ENCODE measurements at places on chromosomes 2 and 18. TPM values are rescaled to one million over a fixed set of nuclear protein-coding genes. Genes with fewer than 3 reads are reported as not detected.

GRCh38 chr2:222977121-222977520 is 74.9 kb upstream of the KCNE4 start:
- DNase-seq, result no peak

DNA sequence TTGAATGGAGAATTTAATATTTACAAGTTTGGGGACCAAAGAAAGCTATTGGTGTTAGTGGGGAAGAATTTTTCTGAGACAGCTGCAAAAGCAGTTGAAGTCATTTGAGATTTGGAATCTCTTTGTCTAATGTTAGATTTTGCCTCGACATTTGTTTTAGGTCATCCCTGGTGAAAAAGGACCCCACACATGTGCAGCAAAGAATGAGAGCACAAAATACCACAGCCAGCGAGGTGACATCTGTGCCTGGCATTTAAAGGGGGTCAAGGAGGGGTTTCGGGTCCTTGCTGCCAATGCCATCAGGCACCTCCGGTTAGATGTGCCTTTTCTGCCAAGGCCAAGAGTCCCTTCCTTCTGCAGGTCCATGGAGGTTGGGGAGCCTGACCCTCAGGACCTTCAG is 173.3 kb downstream of the TRIB2 start:
- DNase-seq, result no peak

The GREB1 gene
- total RNA-seq, result 13.5 TPM

The COL6A3 gene
- total RNA-seq, result 155 TPM

DNA sequence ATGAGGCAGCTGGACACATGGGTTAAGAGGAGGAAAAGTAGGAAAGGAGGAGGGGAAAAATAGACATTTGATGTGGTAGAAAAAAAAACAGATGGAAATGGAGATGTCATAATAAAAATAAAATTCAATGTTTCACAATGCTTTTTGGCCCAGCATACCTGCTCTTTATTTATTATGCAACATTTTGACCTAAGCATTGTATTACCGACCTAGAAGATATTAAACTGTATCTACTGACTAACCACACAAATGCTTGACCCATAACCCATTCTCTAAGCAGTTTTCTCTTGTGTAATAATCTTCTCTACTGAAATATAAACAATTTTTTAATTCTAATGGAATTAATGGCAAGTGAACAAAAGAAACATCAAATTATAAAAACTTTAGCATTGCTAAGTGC is 362.3 kb downstream of the FBXO15 start:
- no peak for DNase-seq

The LHCGR gene
- total RNA-seq, result not detected

DNA sequence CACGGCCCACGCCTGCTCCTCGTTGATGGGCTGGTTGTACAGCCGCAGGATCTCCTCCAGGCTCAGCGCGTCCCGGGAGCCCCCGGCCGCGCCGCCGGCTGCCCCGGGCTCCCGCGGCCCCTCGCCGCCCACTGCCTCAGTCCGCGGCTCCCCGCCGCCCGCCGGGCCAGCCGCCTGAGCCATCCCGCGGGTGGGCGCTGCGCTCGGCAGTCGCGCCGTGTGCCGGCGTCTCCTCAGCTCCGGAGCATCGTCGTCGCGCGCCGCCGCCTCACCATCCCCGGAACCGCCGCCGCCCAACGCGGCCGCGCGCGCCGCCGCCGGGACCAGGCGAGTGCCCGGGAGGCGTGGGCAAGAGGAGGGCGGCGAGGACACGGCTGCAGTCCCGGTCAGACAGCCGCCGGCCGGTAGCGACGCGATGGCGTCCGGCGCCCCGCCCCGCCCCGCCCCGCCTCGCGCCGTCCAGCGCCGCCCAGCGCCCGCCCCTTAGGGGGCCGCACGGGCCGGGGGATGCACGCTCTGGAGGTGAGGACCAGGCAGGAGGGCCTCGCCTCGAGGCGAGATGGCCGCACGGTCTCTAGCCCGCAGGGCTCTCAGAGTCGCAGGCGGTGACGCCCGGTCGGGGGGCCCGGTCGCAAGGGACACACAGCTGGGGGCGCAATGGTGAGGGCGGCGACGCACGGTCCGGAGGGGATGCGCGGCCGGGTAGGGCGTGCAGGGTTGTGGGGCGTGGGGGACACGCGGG is at the start of gene SPIRE1:
TSS of gene SPIRE1 (minus strand) at position 424 of the 742 bp plus-strand sequence. CDS start at position 183, 241 bp downstream.
- DNase-seq, result no peak

GRCh38 chr2:197011801-197012641 is 85.5 kb upstream of the PGAP1 start:
- DNase-seq, result no peak

DNA sequence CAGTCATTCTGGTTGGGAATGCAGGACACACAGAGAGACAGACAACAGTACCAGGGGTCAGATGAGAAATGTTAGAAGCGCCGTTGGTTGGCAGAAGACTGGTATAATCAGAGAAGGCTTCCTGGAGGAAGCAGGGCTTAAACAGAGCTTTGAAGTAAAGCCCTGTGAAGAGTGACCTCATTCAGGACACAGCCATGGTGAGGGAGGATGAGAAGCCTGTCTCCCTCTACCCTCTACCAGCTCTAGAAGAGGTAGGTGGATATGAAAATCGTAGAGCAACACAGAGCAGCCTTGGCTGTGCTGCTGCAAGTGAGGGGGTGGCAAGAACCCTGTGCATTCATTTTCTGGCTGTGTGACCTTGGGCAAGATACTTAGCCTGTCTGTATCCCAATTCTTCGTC is 14.2 kb downstream of the TET3 start:
- no peak for DNase-seq

GRCh38 chr2:241191081-241191480 is 2.6 kb downstream of the ANO7 start:
- DNase-seq, result no peak

- no peak for DNase-seq
Observed at GRCh38 chr2:98846041-98846440, 90.0 kb downstream of the CRACDL start.

DNA sequence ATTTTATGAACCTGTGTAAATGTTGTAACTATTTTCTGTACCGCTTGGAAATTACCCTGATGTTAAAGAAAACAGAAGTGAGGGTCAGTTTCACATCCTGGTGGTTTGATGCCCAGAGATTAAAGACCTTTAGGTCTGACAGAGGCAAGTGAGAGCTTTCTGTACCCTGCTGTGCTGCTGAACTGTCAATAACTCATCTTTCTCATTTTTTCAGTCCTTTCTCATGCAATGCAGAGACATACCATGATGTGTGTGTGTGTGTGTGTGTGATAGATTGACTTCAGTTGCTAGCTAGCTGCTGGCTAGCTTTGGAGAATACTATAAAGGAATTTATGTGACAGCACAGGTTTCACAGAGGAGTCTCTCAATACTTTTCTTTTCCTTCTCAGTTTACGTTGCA is 2025.6 kb upstream of the LRRTM1 start:
- DNase-seq, result no peak

The UGT1A5 gene
- not detected for total RNA-seq

- DNase-seq, result no peak
Observed at GRCh38 chr2:152372438-152372984, 37.5 kb downstream of the FMNL2 start.

The KIF1A gene
- total RNA-seq, result 0.92 TPM

DNA sequence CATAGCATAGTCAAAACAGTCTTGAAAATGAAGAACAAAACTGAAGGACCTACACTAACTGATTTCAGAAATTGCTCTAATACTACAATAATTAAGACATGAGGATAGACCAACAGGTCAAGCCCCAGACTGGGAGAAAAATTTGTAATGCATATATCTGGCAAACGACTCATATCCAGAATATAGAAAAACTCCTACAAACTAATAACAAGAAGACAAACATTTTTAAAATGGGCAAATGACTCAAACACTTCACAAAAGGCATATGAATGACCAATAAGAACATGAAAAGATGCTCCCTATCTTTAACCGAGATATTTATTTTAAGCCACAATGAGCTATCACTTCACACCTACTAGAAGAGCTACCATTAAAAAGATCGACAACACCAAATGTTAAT is 14.2 kb downstream of the TGFBRAP1 start:
- no peak for DNase-seq

DNA sequence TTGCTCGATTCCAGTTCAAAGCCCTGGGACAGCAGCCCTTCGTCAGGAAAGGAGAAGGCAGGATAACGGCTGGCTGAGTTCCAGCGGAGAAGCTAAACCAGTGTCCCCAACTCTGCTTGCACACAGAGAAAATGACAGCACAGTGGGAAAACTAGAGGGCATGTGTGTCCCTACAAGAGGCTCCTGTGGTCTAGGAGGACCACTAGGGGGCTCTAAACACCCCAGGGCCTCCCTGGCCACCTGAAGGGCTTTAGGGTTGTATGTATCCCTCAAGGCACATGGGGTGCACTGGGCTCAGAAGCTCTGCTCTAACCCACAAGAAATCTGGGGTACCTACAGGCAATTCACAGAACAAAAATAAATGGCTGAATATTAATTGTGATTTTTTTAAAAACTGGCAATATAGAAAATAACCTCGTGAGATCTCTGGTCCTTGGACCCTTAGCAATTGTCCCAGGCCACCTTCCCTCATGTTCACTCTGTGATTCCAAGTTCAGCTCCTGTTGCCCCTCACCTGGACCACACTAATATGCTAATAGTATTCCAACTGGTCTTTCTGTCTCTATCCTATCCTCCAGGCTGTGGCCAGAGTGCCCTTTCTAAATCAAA is 17.5 kb downstream of the STAT1 start:
- DNase-seq, result no peak

The GAL3ST2 gene
- 0.49 TPM for total RNA-seq

- DNase-seq, result no peak
Observed at GRCh38 chr2:57698935-57699449, 347.6 kb upstream of the VRK2 start.

DNA sequence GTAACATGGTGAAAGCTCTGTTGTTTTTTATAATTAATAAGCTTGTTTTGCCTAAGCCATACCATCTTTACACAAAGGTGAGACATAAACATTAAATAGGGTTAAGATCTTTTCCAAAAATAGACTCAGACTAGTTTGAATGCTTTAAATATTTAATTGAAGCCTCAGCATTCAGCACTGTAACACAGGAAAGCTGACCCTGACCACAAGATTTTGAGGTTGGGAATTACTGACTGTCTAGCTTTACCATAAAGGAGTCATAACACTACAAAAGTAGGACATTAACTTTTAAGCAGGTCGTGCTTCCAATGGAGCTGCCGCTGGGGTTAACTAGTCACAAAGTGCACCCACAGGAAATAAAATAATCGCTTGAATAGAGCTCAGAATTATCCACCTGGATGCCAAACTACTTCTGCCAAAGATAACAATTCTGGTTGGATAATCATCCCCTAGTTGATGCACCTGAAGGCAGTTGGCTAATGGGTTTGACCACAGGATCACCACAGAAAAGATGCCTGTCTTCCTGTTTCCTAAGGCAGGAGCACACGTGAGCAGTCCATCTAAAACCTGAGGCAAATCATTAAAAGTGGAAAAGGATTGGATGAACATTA is 106.2 kb downstream of the COBLL1 start:
- no peak for DNase-seq

The DTNA gene
- 78.4 TPM for total RNA-seq

The CRYBA2 gene
- total RNA-seq, result not detected

GRCh38 chr2:237201461-237202287 is 116.0 kb downstream of the COPS8 start:
- no peak for DNase-seq

- DNase-seq, result no peak
Observed at GRCh38 chr2:127683757-127684156, 8.4 kb upstream of the LIMS2 start.

The GALNT5 gene
- total RNA-seq, result 3.7 TPM

The DYNAP gene
- total RNA-seq, result not detected

DNA sequence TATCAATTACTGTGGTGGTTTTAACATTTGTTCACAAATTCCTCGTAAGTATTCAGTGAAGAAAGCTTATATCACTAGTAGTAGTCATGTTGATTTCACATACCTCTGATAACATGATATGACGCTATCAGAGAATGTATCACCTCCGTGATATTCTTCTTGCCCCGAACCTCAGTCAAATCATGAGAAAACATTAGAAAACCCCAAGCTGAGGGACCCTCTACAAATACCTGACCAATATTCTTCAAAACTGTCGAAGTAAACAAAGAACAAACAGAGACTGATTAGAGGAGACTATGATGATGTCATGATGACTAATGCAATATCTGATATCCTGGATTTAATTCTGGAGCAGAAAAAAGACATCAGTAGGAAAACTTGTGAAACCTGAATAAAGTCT is 85.6 kb upstream of the SPOPL start:
- DNase-seq, result no peak

GRCh38 chr2:171706152-171706803 is 19.0 kb downstream of the DYNC1I2 start:
- no peak for DNase-seq

GRCh38 chr2:37830636-37831035 is 94.5 kb upstream of the RMDN2 start:
- DNase-seq, result no peak

GRCh38 chr2:44107086-44107740 is 61.5 kb upstream of the PPM1B start:
- DNase-seq, result no peak

GRCh38 chr2:98063291-98063854 is 23.6 kb upstream of the VWA3B start:
- DNase-seq, result no peak

DNA sequence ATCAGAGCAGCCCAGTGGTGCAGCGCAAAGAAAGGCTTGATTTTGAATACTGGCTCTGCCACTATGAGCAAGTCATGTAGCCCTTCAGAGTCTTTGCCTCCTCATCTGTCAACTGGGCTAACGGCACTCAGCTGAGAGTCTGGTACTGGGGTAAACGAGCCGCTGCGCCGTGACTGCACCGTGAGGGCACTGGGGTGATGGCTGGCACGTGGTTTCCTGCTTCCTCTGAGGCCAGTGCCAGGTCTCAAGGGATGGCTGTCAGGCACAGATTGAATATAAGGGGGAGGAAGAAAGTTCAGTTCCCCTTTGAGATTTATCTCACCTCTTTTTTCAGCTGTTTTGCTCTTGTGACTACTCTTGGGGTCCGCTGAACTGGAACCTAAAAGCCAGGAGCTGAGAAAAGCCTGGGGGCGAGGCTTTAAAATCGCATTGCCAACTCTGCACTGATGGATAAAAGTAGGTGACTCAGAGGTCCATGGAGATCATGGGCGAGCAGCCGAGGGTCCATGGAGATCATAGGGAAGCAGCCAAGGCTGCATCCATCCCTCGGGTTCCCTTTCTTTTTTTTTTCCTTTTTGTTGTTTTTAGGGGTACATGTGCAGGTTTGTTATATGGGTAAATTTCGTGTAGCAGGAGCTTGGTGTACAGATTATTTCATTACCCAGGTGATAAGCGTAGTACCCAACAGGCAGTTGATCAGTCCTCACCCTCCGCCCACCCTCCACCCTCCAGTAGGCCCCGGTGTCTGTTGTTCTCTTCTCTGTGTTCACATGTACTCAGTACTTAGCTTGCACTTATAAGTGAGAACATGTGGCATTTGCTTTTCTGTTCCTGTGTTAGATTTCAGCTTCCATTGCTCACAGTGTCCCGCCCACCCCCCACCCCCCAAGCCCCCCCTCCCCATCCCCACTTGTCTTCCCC is 114.3 kb downstream of the SPP2 start:
- no peak for DNase-seq

- no peak for DNase-seq
Observed at GRCh38 chr2:96353606-96354101, 18.1 kb downstream of the NCAPH start.
